ENCODE measurements at places on chromosomes 16 and 17. TPM values are rescaled to one million over a fixed set of nuclear protein-coding genes. Genes with fewer than 3 reads are reported as not detected.

Gene REXO5
- 3.0 TPM for total RNA-seq

Gene CA5A
- total RNA-seq: not detected

DNA sequence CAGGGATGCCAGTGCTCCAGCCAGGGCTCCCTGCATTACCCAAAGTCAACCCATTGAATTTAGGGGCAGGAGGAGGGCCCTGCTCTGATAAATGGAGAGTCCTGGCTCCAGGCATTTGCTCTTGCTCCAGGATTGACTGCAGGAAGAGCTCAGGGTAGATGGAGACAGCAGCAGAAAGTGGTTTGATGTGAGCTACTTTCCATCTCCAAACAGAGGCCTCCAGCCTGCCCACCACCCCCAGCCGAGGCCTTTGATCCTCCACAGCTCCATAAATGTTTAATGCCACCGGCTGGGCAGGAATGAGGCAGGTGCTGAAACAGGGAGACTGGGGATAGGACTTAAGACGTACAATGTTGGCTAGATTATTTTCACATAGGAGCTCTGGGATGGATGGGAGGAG, 4.3 kb upstream of the SEZ6 start:
- DNase-seq: no peak

GRCh38 chr16:55436587-55436986, 42.4 kb upstream of the MMP2 start:
- no peak for DNase-seq

DNA sequence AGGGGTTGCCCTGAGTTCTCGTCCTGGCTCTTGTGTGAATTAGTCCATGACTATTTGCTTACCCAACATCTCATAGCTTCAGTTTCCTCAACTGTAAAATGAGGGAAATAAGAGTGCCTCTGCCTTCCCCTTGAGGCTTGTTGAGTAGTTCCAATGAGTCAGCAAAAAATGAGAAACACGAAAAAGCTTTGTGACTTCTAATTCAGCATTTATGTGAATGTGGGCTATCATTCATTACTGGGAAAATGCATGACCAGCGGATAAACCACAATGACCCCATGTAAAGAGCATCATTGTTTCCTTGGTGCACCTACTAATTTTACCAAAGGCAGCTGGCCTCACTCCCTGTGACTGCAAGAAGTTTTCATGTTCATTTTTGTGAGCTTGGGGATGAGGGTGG, 374.6 kb upstream of the HSBP1 start:
- DNase-seq: no peak

GRCh38 chr16:83109490-83110125, 482.8 kb downstream of the CDH13 start:
- DNase-seq: no peak

- no peak for DNase-seq
Observed at GRCh38 chr17:327296-327695, 25.3 kb downstream of the RPH3AL start.

DNA sequence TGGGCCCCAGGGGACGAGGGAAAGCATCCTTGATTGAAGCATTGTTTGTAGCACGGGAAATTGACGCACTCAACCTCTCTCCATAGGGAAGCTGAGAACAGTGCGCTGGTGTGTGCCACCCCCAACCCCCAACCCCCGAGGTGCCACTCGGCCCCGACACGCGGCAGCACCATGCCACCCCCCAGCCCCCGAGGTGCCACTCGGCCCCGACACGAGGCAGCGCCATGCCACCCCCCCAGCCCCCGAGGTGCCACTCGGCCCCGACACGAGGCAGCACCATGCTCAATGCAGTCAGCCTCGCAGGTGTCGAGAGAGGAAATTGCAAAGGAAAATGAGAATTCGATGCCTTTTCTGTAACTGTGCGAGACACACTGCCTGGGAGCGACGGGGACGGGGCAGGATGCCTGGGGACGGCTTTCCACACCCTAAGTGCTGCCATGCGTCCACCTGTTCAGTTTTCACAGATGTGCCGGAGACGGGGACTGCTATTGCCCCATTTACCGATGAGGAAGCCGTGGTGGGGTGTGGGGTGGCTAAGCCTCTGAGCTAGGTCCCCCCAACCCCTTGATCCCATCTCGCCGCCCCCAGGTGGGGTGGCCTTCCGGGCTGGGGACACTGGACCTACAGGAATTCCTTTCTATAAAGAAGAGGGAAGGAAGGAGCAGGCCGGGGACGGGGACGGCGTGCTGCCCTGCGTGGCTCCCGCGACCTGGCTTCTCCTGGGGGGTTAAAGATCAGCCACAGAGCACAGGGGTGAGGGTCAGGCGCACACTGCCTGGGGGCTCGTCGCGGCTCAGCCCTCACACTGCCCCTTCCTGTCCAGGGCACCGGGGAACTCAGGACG, 9.8 kb downstream of the CBFA2T3 start:
- DNase-seq: no peak
